ENCODE measurements at places on chromosomes 13 and 19.

- DNase-seq = no peak
Measured at GRCh38 chr19:1512671-1513498, at the start of gene ADAMTSL5. ADAMTSL5 (minus strand) TSS chr19:1513019; CDS start chr19:1510943, 2,076 bp downstream.

DNA sequence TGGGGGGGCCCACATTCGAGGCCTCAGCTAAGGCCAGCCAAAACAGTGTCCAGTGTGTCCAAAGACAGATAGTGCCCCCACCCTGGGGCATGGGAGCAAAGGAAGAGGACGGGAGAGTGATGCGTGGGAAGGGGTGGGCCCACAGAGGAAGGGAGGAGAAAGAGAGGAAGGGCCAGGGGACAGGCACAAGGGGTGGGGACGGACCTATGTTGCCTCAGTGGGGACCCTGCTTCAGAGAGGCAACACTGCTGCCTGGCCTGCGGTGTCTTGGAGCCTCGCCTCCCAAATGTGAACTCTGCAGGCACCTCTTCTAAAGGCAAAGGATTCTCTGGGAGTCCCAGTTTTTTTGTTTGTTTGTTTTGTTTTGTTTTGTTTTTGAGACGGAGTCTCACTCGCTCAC, 230.2 kb upstream of the MAB21L1 start:
- DNase-seq = no peak

GRCh38 chr13:52695856-52696255, 43.2 kb downstream of the SUGT1 start:
- no peak for DNase-seq

GRCh38 chr19:30017172-30017571, 75.1 kb downstream of the URI1 start:
- no peak for DNase-seq

DNA sequence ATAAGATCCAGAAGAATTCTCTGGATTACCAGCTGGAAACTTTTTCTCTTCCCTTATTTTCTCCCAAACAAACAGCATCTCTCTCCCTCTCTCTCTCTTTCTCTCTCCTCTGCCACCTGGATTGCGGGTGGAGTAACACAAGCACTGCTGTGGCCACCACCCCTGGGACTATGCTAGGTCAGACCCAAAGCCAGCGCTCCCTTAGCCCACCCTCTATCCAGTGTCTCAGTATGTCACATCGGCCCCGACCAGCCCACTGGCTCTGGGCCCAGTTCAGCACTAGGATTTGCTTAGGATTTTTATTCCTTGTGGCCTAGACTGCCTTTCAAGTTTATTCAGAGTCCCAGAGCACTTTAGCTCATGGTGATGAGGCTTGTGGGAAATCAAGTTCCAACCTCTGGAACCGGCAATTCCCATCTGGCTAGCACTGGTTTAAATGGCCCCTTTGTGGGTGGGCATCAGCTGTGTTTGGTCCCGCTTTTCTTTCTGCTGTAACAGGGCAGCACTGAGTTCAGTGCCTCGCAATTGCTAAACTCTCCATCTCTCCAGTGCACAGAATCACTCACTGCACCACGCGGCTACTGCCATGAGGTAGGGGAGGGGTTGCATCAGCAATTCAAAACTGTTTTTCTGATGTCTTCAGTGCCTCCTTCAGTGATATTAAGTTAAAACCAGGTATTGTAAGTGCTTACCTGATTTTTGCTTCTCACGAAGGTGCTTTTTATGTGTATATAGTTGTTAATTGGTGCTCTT, 1623.1 kb downstream of the SLITRK5 start:
- no peak for DNase-seq

DNA sequence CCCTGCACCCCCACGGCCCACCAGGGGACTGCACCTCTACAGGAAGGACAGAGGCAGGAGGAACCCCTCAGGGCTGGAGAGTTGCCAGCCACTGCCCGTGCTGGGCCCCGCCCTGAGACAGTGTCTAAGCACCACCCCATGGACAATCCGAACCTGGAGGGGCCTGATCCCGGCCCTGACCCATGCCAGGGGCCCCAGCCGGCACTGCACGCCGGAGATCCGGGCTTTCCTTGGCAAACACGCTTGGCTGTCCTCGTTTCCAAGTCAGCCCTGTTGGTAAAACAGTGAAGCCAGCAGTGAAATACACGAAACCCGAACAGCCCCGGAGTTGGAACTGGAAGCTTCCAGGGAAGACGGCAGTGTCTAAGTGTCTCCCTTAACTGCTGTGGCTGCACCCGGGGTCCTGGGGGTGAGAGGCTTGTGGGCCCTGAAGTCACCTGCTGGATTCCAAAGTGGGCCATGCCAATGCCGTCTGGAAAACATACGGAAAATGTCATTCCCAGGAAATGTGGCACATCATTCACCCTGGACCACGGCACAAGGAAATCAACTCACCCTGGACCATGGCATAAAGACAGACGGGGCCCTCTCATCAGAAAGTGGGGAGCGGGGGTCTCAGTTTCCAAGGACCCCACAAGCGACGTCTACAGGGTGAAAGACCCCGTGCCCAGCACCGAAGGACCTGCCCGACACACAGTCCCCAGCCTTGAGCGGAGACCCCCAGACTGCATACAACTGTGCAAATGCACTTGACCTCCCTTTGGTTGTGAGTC, 30.9 kb downstream of the RASA3 start:
- no peak for DNase-seq

DNA sequence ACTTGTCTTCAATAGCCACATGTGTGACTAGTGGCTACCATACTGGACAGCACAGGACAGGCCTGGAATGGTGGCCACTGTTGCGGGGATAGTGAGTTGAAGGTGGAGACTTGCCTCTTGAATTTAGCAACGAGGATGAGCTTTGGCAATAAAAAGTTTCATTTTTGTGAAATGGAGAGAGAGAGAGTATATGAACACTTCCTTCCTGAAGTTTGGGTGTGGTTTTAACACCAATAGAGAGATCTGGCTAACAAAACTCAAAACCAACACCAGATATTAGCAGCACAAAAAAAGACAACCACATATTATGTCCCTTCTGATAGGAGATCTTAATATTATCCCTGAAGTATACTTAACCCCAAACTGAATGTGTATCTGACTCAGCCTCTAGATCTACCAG, 6.3 kb upstream of the LRFN3 start:
- no peak for DNase-seq

GRCh38 chr19:42196011-42197001, 21.2 kb downstream of the DEDD2 start:
- no peak for DNase-seq

GRCh38 chr13:97660594-97661260, 226.8 kb downstream of the RAP2A start:
- no peak for DNase-seq

DNA sequence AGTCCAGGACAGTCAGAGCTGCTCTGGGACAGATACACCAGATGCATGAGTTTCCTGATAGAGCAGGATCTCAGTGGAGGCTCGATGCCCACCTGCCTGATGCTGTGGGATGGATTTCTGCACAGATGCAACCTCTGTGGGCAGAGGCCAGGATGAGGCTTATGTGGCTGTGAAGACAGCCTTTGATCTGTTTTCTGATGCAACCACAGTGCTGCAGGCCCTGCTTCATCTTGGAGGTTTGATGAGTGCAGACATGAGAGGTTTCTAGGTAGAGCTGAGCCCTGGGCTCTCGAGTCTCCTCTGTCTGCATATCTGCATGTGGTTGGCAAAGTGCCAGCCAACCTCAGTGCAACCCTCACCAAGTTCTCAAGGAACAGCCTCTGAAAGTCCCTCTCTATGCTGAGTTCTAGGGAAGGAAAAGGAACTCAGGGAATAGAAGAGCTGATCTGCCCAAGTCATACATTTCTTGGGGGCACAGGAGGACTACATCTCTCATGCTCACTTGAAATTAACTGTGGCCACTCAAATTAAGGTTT, 23.1 kb upstream of the TSHZ3 start:
- DNase-seq = no peak

GRCh38 chr19:1065606-1066109, 1.3 kb upstream of the ARHGAP45 start:
- no peak for DNase-seq

- no peak for DNase-seq
Measured at GRCh38 chr19:13018035-13018914, 23.0 kb downstream of the NFIX start.

GRCh38 chr13:48233046-48233888, at the start of gene ITM2B:
ITM2B (plus strand) TSS chr13:48233206; CDS start chr13:48233361, 155 bp downstream.
- DNase-seq = peak; percentile 63

GRCh38 chr19:45781214-45782161, 802 bp downstream of the DMPK start:
- DNase-seq = no peak

DNA sequence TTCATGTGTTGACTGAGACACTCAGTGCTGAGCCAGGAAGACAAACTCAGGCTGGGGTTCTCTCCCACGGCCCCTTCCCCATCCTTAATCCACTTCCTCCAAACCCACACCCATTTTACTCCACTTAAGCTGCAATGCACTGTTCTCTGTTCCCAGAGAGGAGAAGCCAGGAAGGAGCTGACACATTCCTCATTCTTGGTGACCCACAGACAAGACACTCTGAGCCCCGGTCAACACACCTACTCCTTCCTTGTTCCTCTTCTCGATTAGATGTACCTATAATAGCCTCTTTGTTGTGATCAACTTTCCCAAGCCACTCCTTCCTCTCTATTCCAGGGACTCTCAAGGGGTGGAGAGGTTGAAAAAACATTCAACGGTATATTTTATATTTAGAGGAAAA, 47.1 kb downstream of the INSR start:
- DNase-seq = no peak

DNA sequence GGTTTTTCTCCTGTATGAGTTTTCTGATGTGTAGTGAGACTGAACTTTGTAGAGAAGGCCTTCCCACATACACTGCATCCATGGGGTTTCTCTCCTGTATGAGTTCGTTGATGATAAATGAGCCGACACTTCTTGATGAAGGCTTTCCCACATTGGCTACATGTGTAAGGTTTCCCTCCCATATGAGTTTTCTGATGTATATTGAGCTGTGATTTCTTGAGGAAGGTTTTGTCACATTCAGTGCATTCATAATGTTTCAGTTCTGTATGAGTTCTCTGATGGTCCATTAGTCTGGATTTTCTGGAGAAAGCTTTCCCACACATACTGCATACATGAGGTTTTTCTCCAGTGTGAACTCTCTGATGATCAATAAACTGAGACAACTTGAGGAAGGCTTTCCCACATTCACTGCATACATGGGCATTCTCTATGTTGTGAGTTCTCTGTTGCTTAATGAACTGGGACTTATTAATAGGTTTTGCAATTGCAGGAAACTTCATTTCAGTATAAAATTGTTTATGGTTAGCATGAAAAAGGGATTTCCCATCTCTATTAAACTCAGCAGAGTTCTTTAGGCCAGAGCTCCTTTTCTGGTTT, 7.5 kb upstream of the ZNF350 start:
- no peak for DNase-seq

GRCh38 chr13:92297971-92298942, 899.8 kb downstream of the GPC5 start:
- DNase-seq = no peak

GRCh38 chr19:50695251-50696093, 24.1 kb downstream of the SHANK1 start:
- DNase-seq = no peak

DNA sequence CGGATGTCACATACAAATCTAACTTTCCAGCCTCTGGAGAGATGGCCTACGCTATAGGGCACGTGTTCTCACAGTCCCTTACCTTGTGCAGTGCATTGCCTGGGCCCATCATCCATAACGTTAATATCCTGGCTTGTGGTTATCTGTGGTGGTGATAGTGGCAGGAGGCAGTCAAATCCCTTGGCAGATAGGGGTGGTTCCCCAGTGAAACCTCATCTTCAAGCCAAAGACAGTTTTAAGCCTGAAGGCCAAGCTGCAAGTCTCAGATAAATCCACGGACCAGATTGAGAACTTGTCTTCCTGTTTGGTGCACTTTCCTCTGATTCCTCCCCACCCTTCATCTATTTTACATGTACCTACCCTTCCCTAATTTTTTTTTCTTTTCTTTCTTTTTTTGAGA, 4.3 kb upstream of the FBXO17 start:
- no peak for DNase-seq

DNA sequence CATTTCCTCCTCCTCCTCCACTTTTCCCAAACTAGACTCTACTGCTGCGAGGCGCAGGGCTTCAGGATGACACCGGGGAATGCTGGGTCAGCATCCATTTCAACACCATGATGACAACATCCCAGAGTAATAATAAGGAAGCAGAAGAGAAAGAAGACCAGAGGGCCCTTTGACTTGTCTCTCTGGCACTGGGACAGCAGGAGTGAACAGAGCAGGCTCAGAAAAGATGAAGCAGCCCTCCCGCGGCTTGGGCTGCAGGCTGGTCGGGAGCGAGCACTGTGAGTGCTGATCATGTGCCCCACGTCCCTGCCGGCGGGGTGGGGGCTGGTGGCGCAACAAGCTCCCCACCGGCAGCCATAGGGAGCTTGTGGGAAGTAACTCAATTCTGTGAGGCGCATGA, 30.5 kb downstream of the RANBP3 start:
- no peak for DNase-seq

DNA sequence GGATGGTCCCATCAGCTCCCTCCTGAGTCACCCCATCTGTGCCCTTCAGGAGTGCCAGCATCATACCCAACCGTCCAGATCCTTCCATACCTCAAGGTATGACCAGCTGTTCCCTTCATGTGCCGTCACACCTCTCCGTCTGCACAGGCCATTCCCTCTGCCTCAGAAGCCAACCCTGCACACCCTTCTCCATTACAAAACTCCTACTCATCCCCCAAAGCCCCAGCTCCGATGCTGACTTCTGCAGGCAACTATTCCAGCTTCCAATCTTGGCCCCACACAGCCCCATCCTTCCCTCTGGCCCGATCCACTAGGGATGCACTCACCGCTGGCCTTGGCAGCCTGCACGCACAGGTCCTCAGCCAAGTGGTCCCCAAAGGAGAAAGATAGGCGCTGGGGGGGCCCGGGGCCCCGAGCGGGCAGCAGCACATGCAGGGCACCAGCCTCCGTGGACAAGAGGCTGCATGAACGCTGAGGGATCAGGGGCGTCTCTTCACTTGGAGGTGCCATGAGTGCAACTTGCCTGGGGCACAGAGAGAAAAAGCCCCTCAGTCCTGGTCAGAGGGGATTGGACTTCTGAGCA, 3.8 kb downstream of the JAK3 start:
- DNase-seq = no peak

- no peak for DNase-seq
Measured at GRCh38 chr13:70864731-70865130, 756.5 kb upstream of the KLHL1 start.

DNA sequence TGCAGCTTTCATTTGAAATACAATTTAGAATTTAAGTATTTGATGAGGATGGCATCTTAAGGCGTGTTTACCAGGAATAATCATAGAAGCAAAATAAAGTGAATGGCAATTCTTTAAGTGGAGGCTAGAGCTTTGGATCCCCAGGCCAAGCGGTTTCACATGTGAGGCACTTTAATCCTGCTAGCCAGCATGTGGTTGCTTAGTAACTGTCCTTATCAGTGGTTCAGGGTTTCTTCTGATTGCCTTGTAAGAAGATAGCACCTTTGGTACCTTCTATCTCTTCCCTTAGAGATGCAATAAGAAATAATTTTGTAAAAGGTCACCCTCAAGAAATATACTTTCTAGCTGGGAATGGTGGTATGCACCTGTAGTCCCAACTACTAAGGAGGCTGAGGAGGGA, 38.9 kb upstream of the SERP2 start:
- no peak for DNase-seq

GRCh38 chr13:95642999-95643398, 1.5 kb downstream of the DZIP1 start:
- no peak for DNase-seq

All from kidney capillary endothelial cell (primary cell).